ENCODE measurements at places on chromosomes 13 and 19.

DNA sequence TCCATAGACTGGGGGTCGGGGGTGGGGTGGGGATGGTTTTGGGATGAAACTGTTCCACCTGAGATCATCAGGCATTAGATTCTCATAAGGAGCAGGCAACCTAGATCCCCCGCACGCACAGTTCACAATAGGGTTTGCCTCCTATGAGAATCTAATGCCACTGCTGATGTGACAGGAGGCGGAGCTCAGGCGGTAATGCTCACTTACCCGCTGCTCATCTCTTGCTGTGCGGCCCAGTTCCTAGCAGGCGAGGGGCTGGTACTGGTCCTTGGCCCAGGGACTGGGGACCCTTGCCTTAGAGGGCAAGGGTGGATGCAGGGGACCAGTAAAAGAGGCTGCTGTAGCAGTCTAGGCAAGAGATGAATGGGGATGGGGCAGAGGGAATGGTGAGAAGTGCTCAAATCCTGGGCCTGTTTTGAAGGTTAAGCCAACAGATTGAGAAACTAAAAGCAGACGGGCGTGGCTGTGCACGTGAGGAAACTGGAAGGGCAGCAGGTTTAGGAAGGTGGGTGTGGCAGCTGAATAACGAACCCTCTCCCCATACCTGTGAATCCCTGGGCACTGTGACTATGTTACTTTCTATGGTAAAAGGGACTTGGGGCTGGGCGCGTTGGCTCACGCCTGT lies 1.5 kb upstream of the ERICH4 start:
- no peak for DNase-seq

DNA sequence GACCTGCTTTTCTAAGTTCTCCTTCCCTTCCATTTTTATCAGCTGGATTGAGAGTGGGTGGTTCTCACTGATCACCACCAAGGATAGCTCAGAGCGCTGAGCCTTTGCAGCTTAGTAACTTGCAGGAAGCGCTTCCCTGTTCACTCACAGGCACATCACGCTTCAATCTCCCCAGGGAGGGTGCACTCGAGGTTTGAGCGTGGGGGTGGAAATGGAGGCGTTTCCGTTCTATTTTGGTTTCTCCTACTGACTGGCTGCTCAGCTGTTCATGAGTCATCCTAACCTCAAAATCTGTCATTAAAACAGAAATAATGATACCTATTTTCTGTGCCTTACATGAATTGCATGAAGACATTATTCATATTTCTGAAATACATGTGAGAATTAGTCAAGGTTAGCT lies 292.1 kb downstream of the SPRY2 start:
- peak; percentile 89 for DNase-seq

- no peak for DNase-seq
Measured at GRCh38 chr13:39415008-39415802, 187.8 kb downstream of the LHFPL6 start.

GRCh38 chr13:35139591-35139990 lies 197.5 kb downstream of the NBEA start:
- DNase-seq = no peak

- DNase-seq = no peak
Measured at GRCh38 chr13:73894995-73895571, 239.1 kb downstream of the KLF12 start.

GRCh38 chr19:38596057-38596981 lies 21.4 kb downstream of the MAP4K1 start:
- no peak for DNase-seq

DNA sequence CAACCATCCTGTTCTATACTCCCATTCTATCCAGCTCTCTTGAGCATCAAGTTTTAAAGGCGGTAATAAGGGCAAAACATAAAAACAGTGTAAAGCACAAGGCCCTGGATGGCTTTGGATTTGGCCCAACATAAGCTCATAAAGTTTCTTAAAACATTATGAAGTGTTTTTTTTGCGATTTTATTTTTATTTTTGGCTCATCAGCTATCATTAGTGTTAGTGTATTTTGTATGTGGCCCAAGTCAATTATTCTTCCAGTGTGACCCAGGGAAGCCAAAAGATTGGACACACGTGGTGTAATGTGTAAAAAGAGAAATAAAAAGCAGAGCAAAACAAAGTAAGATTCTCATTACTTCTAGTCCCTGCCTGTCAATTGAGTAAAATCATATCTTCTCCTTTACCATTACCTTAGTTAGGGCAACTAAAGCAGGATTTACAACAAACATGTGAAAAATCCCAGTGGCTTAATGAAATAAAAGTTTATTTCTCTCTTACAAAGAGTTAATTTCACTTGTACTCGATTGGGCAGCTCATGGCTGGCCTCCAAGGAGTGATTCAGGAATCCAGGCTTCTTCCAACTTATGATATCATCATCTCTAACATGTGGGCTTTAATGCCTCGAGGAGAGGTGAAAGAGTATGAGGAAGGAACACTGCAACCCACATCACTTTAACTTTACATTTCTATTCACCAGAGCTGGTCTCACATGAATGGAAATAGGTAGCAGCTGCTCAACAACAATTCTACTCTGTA lies 725.2 kb upstream of the SLITRK1 start:
- peak; percentile 55 for DNase-seq

DNA sequence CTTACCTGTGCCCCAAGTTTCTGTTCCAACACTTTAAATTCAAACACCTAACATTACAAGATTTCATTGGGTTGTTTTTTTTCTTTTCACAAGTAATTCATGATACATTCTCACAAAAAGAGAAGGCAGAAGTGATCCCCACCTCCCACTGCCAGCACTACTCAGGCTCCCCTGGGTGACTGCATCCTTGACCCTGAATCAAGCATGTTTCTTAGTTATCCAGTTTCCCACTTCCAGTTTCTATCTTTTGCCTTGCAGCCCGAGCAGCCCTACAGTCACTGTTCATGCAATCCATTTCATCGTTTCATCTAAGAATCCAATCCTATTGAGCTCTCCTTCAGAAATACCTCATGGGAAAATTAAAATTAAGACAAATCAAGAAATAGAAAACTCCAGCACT lies 61.4 kb downstream of the RNASEH2B start:
- DNase-seq = no peak

- no peak for DNase-seq
Measured at GRCh38 chr19:7687177-7687576, 6.5 kb downstream of the TRAPPC5 start.

DNA sequence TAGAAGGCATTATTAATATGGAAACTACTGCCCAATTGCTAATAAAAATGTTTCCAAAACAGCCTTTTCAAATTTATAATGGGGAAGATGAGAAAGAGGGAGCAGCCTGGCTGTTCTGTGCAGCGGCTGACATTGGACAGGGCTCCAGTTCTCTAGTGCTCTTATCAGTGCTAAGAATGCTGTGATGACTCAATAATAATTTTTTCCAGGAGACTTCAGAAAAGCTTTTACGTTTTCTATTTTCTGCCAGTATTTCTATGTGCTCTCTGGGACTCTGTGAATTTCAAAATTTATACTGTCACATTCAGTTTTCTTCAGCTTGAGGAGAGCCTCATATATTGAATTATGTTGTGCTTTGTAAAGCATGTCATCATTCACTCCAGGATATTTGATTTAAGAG lies 209.6 kb downstream of the VWA8 start:
- no peak for DNase-seq

- no peak for DNase-seq
Measured at GRCh38 chr19:995051-995827, 5.0 kb upstream of the GRIN3B start.

DNA sequence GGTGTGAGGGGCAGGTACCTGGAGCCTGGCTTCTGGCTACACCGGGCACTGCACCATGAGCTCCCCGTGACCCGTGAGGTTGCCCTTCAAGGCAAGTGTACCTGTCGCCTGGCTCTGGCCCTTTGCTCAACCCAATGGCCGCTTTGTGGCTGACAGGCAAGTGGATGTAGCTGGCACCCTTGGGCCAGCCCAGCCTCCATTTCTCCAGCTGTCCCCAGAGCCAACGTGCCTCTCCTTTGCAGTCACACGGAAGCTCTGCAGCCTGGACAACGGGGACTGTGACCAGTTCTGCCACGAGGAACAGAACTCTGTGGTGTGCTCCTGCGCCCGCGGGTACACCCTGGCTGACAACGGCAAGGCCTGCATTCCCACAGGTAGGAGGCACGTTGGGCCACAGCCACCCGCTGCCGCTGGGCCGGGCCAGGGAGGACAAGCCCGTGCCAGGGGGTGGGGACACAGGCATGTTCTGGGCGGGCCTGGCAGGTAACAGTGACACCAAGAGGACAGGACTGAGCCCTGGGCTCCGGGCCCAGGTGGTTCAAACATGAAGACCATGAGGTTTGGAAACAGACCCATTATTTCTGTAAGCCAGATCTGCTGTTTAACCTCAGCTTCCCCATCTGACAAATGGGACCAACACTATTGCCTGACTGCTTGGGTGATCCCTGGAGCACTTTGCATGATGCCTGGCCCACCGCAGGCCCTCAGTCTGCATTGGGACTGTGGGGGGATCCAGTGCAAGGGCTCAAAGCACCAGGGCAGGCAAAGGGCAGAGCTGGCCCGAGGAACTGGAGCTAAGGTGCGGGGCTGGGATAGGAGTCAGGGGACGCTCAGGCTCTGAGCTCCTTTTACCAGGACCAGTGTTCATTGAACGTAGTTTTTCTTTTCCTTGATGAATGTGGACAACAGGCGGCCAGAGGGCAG lies 17.5 kb upstream of the PROZ start:
- no peak for DNase-seq

DNA sequence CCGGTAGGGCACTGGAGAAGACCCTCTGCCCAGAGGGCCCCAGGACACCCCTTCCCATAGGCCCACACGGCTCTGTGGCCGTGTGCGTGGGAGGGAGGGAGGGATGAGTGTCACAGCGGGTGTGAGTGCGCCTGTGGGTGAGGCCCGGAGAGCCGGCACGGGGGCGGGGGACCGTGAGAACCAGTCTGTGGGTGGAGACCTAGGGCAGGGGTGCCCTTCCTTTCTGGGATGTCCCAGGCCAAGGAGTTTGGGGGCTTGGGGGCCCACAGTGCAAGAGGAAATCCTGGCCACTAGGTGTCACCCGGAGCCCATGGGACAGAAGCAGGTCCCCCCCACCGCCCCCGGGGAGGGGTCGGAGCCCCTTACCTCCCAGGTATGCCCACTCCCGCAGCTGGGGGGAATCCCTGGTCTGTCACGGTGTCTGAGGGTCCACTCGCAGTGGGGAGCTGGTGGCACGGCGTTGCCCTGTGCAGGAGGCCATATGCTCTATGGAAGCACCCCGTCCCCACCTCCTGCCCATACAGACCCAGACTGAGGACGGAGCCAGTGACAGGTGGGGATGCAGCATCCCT lies 16.0 kb upstream of the SLC7A10 start:
- DNase-seq = no peak

GRCh38 chr19:19217099-19217498 lies 5.3 kb downstream of the NCAN start:
- no peak for DNase-seq

DNA sequence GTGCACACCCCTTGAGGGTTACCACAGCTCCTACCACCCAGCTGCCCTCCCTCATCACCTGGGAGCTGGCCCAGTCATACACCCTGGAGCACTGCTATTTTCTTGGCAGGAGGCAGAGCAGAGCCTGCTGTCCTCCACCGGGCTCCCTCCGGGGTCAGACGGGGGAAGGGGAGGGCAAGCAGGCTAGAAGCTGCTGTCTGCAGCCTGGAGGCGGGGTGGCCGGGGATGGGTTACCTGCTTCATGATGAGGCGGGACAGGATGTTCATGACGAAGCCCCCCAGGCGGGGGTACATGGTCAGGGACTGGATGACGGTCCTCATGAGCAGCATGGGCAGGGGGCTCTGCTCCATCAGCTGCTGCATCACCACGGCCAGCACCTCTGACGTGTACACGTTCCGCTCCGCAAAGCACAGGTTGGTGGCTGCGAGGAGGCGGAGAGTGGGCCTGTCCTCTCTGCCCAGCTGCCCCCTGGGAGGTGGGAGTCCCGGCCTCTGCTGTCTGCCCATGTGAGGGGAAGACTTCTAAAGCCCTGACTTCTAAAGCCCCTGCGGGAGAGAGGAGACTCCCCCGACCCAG lies 2.7 kb upstream of the RSPH6A start:
- DNase-seq = no peak

DNA sequence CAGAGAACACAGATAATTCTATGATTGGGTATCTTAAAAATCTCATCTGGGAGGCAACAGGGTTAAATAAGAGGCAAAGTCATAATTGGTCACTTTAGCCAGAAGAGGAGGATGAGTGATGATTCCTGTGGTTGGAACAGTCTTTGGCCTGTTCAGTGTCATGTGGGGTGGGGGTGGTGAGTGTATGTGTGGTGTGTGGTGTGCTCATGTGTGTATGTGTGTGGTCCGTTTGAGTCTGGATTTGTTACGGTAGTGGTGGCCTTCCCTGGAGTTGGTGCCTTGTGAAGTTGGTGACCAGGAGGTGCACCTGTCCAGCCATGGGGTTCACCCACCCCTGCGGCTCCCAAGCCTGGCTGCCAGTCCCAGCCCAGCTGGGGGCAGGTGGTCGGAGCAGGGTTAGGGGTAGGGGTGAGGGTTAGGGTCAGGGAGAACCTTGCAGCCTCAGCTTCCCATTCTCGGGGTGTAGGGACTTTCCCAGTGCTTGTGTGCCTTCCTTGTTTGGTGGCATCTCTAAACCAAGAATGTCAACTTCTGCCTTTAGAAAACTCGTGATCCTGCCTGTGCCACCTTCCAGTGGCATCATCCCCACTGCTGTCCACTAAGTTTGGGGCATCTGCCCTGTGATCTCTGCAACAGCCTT lies 97.5 kb downstream of the RAB20 start:
- DNase-seq = no peak

DNA sequence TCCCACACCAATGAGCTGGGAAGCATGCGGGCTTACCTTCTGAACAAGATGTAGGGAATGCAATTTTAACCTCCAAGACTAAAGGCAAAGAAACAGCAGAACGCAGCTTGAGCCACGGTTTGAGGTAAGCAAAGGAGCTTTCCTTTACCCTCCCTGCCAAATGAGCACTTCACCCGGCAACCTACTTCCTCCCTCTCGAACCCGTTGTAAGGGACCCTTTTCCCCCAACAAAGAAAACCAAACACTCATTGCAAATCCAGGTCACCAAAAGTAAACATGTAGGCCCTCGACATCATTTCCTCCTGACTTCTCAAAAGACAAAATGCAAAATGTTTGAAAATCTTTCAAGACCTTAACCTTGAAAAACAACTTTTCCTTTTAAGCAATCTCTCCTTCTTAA lies 65.3 kb downstream of the ABCC4 start:
- no peak for DNase-seq

DNA sequence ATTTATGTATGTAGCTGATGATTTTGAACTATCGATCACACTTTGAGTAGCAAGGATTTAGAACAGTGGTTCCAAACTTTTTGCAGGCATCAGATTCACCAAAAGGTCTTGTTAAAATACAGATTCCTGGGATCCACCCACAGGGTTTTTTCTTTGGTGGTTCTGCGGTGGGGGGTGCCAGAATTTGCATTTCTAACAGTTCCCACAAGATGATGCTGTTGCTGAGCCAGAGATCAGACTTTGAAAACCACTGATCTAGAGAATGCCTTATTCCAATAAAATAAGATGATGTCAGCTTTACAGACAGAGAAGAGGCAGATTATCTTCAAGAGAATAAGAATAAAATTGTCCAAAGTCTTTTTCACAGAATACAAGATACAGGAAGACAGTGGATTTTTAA lies 80.9 kb upstream of the SHISA2 start:
- no peak for DNase-seq
